ENCODE measurements at places on chromosomes 7 and 10. TPM values are rescaled to one million over a fixed set of nuclear protein-coding genes. Genes with fewer than 3 reads are reported as not detected.

DNA sequence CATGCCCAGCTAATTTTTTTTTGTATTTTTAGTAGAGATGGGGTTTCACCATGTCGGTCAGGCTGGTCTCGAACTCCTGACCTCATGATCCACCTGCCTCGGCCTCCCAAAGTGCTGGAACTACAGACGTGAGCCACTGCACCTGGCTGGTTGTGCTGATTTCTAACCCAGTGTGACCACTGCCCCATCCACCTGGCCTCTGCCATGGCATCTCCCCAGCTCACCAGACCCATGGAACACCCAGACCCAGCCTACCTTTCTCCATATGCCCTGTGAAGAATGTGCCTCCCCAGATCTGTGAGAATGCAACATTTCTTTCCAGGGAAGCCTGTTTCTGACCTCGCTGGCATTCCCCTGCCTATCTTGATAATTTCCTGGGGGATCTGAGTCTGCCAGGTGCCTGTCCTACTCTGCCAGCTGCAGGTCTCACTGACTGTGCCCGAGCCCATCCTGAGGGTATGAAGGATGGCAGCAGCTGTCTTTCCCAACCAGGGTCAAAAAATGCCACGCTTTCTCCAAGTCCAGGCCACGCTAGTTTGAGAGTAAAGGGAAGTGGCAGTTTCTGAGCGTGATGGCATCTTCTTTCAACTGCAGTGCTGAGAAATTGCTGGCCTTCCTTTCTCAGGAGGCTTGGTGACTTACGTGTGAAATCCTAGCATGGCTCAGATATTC is 324.4 kb upstream of the ZNF32 start:
- DNase-seq = no peak

DNA sequence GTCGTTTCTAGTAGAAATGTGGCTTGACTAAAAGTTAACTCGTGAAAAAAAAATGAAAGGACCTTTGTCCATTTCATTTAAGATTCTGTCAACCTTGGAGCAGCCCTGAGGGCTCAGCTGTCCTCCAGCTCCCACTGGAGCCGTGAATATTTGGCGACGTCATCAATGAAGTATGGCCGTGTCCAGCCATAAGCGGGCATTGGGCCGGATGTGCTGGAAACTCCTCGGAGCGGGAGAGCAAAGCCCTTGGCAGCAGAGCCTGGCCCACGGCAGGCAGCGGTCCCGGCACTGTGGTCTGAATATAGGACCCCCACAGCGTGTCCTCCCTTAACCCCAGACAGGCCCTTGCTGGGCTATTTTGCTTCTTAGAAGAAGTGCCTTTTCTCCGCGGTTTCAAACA is 50.0 kb downstream of the JAKMIP3 start:
- DNase-seq = peak; percentile 54

AOC1 gene
- total RNA-seq = 0.08 TPM

DNA sequence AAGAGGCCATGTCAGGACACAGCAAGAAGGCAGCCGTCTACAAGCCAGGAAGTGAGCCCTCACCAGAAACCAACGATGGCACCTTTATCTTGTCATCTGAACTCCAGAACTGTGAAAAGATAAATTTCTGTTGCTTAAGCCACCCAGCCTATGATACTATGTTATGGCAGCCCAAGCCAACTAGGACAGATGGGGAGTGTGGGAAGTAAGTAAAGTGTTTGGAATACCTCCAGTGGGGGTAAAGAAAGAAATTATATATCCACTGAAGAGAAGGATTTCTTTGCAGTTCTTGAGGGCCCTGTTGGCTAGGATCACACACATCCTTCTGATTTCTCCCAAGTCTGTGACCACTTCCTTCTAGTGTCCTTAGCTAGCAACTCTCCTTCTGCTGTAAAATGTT is 384.4 kb downstream of the TNS3 start:
- DNase-seq = no peak

ZMYND11 gene
- total RNA-seq = 63.2 TPM

SLC39A12 gene
- not detected for total RNA-seq

GRCh38 chr10:105288026-105288425 is 646.9 kb downstream of the SORCS3 start:
- DNase-seq = no peak

GALNT17 gene
- 1.6 TPM for total RNA-seq

- DNase-seq = no peak
Observed at GRCh38 chr7:98990356-98990755, 112.0 kb downstream of the TRRAP start.

GRCh38 chr7:117270371-117270770 is 52.5 kb downstream of the WNT2 start:
- no peak for DNase-seq

DNA sequence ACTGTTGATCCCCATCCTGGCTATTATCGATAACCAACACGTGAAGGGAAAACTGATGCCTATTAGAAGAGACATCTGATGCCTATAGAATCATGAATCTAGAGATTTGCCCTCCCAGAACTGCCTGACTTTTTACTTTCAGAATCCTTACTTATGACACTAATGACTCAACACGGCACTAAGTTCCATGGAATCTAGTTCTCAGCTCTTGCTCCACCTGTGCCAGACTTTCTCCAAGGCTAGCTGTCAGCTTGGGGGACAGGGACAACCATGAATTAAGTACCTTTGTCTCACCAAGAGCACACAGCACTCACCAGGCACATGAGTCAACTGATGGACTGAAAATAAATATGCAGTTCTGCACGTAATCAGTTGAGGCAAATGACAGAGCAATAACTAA is 184.2 kb downstream of the FRMD4A start:
- no peak for DNase-seq

DNA sequence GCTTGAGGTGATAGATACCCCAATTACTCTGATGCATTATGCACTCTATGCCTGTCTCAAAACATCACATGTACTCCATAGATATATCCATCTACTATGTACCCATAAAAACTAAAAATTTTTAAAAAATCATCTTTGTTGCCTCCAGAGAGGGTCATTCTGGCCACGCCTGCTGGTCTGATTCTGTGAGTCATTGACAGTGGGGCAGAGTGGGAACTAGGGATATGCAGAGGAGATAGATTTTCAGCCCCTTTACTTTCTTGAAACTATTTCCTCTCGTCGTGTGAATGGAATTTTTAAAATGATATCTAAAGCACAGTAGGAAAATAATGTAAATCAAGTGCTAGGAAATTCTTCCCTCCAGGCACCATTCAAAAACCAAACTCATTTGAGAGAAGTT is 715.0 kb upstream of the NRP1 start:
- DNase-seq = no peak

- DNase-seq = no peak
Observed at GRCh38 chr7:30654296-30655090, 27.8 kb downstream of the CRHR2 start.

GRCh38 chr7:100567031-100567730 is 6.5 kb downstream of the SAP25 start:
- DNase-seq = no peak

GRCh38 chr10:71271662-71272055 is 47.4 kb upstream of the SLC29A3 start:
- no peak for DNase-seq

GRCh38 chr10:33955676-33956075 is 621.2 kb upstream of the NRP1 start:
- DNase-seq = no peak

SPDYE16 gene
- total RNA-seq = 0.60 TPM

DNA sequence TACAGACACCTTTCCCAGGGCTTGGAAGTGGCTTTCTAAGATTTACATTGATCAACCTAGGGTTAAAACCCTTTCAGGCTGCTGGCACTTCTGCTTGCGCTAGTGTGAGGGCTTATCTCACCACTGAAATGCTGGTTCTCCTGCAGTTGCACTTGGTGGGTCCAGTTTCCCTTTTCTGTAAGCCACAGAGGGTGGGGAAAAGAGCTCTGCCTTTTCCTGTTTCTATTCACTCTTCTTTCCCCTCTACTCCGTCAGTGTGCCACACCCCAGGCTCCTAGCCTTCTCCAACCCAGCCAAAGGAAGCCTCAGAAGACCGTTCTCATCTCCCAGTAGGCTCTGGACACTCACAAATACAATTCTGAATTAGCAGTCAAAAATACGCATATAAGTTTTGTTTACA is 19.0 kb upstream of the CAPZA2 start:
- DNase-seq = no peak
